ENCODE measurements at places on chromosomes 7 and 10.
A peak's percentile ranks its signal among the peaks of the same experiment; 100 is the strongest.

DNA sequence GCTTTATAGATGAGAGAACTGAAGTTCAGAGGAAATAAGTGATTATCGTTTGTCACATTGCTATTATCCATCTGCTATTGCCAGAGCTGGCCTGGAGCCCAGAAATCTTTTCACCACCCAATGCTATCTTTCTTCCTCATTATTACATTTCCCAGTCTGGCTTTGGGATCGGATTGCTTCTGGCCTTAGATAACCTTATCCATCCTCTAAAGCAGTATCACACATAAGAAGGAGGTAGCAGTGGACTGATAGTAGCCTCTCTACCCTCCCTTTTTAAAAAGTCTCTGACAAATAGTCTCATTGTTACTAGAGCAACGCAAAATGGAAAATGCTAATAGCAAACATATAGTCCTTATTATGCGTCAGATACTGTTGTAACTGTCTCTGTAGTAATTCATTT is 1.3 kb upstream of the CLDN12 start:
- DNase-seq = no peak

DNA sequence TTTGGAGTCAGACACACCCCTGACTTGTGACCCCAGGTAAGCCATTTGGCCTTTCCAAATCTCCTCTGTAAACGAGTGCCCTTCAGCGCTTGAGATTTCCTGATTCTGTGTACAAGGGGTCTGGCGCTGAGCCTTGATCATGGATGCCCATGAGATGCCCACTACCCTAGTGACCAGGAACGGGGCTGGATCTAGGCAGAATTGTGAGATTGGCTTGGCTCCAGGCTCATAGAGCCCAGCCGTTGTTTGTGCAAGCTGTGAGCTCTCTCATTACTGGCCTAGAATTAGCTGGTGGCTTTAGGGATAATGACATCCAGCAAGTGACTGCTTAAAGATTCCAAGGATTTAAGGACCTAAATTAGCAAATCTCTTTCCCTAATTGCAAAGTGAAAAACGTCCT is 84.9 kb downstream of the CAMK1D start:
- DNase-seq = no peak

GRCh38 chr7:29926741-29927140 is 62.9 kb downstream of the SCRN1 start:
- DNase-seq = no peak

DNA sequence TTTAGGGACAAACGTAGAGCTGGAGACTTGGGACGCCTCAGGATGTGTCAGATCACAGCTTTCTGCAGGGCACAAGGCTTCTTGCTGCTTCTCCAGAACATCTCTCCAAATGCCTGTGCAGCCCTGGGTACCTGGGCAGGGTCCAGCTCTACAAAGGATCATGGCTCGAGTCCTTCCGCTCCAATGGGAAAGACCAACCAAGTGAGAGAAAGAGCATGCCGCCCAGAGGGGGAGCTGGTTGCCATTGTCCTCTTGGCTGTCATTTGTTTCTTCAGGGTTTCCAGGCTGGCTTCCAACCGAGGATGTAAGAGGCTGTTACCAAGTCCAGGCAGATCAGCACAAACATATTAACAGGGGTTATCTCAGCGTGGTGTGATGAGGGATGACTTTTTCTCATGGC is 5.6 kb upstream of the LEP start:
- no peak for DNase-seq

DNA sequence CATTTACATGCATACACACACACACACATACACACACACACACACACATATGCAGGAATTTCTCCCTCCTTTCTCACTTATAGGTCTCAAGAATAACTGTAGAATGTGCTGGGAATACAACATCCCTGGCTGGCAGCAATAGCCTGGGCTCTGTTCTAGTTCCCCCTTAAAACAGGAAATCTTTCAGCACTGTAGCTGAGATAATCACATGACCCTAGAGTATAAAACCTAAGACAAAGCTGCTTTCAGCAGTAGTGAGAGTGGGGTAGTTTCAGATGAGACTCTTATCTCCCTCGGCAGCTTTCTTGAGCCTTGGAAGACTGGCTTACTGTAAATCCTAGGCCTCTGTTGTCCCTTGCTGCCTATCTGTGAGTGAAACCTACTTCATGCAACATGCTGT is 137.4 kb upstream of the AKR1E2 start:
- no peak for DNase-seq

- no peak for DNase-seq
These were observed 138.1 kb upstream of the BTBD16 start for GRCh38 chr10:122132882-122133565.

GRCh38 chr10:6591668-6592067 is 11.6 kb upstream of the PRKCQ start:
- no peak for DNase-seq

GRCh38 chr7:28410628-28411531 is 1.4 kb upstream of the CREB5 start:
- peak; percentile 83 for DNase-seq

DNA sequence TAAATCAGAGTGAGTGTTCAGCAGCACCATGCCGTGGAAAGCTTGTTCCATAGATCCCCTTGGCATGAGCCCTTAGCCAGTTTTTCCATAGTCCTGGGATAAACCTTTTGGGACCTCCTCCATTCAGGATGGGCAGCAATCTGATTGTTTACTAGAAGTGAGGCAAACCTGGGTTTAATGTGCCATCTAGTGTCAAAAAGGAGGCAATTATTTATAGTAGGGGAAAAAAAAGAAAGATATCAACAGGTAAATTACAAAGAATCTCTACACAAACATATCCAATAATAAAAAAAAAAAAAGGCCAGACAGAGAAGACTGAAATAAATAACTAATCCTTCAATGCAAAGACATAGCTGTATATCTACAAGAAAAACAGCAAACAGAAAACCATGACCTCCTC is 229.0 kb upstream of the STK17A start:
- DNase-seq = no peak

GRCh38 chr7:77335581-77335980 is 80.6 kb downstream of the GSAP start:
- DNase-seq = no peak

- no peak for DNase-seq
These were observed at the start of gene CPN1 for GRCh38 chr10:100081075-100082001. CPN1 (minus strand) TSS chr10:100081869; CDS start chr10:100081625, 244 bp downstream.

GRCh38 chr7:155885167-155886155 is 73.2 kb upstream of the SHH start:
- DNase-seq = no peak

GRCh38 chr7:54259185-54259584 is 283.0 kb upstream of the VSTM2A start:
- DNase-seq = no peak

GRCh38 chr7:135716677-135717238 is 11.2 kb downstream of the SLC13A4 start:
- DNase-seq = no peak

GRCh38 chr10:114308531-114309363 is 69.7 kb downstream of the VWA2 start:
- DNase-seq = peak; percentile 42

- DNase-seq = no peak
These were observed 4.1 kb downstream of the KCNIP2 start for GRCh38 chr10:101839416-101840063.

GRCh38 chr10:93913706-93914105 is 19.9 kb downstream of the SLC35G1 start:
- no peak for DNase-seq

- no peak for DNase-seq
These were observed 155.8 kb upstream of the TAC1 start for GRCh38 chr7:97576043-97576442.

- no peak for DNase-seq
These were observed 50.1 kb upstream of the CAV2 start for GRCh38 chr7:116449441-116449840.

Data from posterior vena cava (tissue), 2 donors.